CD4-positive, alpha-beta T cell treated with Interleukin-1 beta for 1 hour (primary cell): ENCODE measurements at places on chromosomes 7 and 10.

- DNase-seq: no peak
These were observed 91.8 kb upstream of the KLF14 start for GRCh38 chr7:130825819-130826218.

- no peak for DNase-seq
These were observed 621.0 kb downstream of the PARD3 start for GRCh38 chr10:34193931-34194626.

- DNase-seq: no peak
These were observed 124.1 kb downstream of the ZNF365 start for GRCh38 chr10:62498271-62498670.

- DNase-seq: peak; percentile 38
These were observed 68.0 kb downstream of the LANCL2 start for GRCh38 chr7:55432939-55433784.

GRCh38 chr10:777913-778479 is 88.5 kb upstream of the DIP2C start:
- DNase-seq: no peak

DNA sequence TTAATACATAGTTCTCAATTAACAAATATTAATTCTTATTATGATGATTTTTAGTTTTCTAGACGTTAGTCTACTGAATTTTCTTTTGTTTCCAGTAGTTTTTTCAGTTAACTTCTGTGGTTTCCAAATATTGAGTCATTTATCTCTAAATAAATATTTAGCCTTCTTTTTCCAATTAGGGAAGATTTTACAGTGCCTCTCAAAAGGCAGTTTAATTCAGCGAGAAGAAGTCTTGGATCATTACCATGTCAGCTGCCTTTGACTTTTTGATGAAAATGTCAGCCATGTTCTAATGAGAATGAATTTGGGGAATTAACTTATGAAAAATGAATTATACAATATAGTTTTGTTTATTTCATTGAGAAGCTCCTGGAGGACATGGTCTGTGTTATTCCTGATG is 90.0 kb downstream of the CDK14 start:
- DNase-seq: no peak

DNA sequence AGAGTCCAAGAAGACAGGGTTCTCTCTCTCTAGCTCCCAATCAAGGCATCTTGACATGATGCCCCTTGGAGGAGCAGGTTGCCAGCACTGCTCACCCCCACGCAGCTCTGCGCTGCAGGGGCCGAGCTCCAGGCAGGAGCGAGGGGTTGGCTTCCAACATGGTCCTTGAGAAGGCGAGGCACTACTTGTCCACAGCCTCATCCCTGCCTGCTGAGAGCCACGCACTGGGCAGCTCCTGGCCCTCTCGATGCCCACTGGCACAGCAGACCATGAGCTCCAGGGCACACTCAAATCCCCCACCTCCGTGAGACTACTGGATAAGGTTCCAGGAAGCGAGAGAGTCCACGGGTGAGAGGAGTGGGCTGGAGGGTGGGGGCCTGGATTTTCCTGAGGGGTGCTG is 31.1 kb downstream of the RAMP3 start:
- DNase-seq: no peak

- no peak for DNase-seq
These were observed 90.8 kb downstream of the SFMBT2 start for GRCh38 chr10:7320072-7320471.

DNA sequence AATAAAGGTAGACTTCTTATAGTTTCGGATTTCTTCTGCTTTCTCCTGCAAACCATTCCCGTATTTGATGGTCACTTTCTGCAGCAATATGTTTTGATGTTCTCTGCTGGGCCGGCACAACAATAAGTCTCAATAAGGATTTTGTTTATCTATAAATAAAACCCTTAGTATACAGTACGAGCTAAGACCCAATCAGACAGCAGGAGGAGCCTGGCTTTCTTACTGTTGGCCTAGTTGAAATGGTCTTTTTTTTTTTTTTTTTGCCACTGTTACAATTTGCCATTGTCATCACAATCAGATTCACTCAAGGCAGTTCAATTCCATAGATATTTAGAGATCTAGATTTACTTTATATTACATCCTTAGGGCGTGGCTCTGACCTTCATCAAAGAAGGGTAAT is 76.4 kb downstream of the PLXDC2 start:
- DNase-seq: no peak

GRCh38 chr7:34090816-34091215 is 185.5 kb downstream of the BMPER start:
- no peak for DNase-seq

DNA sequence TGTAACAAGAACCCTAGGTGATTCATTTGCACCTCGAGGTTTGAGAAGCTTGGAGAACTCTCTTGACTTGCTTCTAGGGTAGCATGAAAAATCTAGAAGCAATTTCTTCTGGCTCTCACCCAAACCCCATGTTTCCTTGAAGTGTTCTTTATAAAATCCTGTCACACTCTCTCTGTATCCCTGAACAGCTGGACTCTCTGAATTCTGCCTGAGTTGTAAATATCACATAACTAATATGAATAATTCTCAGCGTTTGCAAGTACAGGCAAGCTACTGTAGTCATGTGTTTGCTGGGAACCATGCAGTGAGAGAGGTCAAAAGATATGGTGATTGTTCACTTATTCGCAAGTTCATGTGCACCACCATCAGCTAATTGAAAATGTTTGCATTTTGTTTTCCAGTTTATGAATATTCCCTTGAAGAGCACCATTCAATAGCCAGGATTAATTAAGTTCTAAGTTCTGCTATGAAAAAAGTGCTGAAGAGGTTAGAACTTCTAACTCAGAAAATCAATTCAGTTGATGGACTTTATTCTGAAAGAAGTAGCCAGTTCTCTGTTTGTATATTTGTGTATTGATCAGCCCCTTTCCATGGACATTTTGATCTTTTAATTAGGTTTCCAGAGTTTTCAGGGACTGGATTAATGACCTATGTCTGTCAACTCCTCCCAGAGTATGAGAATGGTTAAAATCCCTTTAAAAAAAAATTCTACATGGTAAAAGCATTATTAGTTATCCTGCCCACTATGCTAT is 243.0 kb downstream of the PLXDC2 start:
- no peak for DNase-seq

GRCh38 chr7:137992104-137992549 is 9.8 kb downstream of the CREB3L2 start:
- DNase-seq: no peak

- DNase-seq: no peak
These were observed 65.8 kb downstream of the RHOBTB1 start for GRCh38 chr10:60878224-60878623.

- no peak for DNase-seq
These were observed 68.1 kb downstream of the LYZL1 start for GRCh38 chr10:29356931-29357330.

GRCh38 chr10:89609833-89610346 is 35.2 kb downstream of the PANK1 start:
- no peak for DNase-seq

- DNase-seq: no peak
These were observed 658 bp upstream of the PTPRN2 start for GRCh38 chr7:158588085-158588877.

DNA sequence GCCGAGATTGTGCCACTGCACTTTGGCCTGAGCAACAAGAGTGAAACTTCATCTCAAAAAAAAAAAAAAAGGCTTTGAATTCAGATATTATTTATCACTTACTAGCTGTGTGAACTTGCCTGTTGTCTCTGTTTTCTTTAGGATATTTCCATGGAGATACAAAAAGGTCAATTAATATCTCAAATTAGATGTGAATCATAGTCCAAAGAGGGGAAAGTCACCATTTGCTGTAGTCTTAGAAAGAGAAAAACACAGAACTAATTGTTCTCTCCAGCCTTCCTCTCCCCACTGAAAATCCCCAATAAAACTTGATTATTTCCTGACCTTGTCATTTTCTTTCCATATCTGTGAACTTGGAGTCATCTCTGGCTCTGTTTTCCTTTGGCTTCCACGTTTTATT is 21.2 kb downstream of the HEPACAM2 start:
- DNase-seq: no peak

GRCh38 chr7:19709249-19709578 is 377 bp upstream of the POLR1F start:
- no peak for DNase-seq

DNA sequence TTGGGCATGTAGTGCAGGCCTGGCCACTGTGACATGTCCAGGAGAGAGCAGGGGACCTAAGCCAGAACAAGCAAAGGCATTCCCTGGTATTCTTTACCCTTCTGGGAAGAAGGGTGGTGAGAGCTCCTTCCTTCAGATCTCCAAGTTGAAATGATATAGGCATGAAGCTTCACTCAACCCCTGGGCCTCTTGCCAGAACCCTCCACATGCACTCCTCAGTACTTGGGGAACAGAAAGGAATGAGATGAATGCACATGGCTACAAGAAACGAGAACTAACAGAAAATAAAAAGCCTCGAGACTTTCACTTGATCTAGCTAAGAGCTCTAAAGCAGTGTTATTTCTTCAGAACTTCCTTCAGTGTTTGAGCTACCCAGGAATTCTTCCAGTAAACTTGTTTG is 262.2 kb downstream of the ETV1 start:
- no peak for DNase-seq

GRCh38 chr7:124428781-124429180 is 336.8 kb downstream of the GPR37 start:
- DNase-seq: no peak

GRCh38 chr7:139739863-139740597 is 37.8 kb downstream of the HIPK2 start:
- DNase-seq: no peak

DNA sequence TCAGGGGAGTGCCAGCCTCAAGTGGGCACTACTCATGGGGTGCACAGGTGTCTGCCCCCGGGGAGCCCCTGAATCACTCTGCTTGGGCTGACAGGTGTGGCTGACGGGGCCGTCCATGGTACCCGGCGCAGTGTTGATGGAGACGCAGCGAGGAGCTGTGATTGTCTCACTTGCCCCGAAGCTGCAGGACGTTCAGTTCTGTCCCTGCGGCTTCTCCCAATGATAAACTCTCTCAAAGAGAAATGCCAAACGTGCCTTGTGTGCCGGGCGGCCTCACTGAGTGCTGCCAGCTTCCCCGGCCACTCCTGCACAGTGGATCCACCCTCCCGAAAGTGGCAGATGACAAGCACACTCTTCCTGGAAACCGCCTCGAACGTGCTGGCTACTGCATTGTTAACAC is 203.2 kb downstream of the DNAJB6 start:
- DNase-seq: no peak

GRCh38 chr7:120941064-120941463 is 9.5 kb upstream of the ING3 start:
- DNase-seq: peak; percentile 21

GRCh38 chr7:28627263-28627653 is 214.9 kb downstream of the CREB5 start:
- no peak for DNase-seq

DNA sequence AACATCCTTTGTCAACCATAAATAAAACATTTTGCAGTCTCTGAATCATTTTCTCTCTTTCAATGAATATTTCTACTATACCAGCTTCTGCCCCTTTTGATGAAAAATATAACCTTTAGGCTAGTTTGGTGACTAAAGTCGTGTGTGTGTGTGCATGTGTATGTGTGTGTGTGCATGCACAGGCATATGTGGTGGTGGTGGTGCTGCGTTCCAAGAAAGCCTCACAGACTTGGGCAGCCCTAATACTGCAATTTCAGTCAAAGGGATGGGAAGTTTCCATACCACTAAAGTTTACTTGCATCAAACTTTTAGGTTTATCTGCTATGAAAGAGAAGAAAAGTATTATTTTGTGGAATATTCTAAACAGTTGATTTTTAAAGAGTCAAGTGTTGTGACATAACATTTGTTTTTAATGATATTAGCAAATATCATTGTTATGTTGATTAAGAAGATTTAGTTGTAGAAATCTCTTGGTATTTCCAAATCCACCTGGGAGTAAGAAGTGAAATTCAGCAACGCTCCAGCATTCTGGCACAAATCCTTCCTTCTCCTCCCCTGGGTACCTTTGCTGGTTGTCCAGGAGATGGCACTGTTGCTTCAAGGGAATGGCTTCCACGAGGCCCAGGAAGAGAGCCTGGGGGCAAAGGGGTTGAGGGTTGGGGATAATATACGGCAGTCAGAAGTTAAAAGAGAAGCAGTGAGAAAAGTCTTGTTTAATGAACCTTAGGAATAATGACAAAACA is 41.5 kb downstream of the ASB4 start:
- no peak for DNase-seq

DNA sequence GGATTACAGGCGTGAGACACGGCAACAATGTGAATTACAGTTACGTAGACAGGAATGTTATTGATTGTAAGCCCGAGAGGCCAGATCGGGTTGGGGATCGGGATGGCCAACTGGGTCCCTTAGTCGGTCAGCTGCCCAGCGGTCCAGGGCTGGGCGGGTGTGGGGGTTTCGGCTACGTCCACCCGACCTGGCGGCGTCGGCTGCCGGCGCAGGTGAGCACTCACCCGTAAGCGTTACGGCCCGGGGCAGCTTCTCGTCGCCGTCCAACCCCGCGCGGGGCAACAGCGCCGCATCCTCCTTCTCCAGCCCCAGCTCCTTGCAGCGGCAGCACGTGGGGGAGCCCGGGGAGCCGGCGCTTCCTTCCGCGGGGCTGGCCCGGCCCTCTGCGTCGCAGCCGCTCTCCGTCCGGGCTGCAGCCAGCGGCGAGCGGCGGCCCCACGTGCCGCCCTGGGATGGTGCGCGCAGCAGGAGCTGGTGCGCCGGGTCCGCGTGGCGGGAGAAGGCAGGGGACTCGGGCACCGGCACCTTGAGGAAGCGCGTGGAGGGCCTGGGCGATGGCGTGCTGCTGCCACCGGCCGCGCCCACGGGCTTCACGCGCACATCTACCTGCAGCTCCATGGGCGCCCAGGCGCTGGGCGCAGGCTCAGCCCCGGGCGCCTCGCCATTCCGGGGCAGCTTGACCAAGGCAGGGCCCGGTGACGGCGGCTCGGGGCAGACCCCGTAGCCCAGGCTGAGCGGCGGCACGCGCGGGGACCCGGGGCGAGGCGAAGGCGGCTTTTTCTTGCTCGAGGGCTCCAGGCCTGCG is 609 bp downstream of the KLRG2 start:
- DNase-seq: no peak

GRCh38 chr10:122120008-122120744 is 131.2 kb downstream of the TACC2 start:
- no peak for DNase-seq

GRCh38 chr7:132291481-132291880 is 284.8 kb downstream of the PLXNA4 start:
- no peak for DNase-seq

- DNase-seq: no peak
These were observed 578.8 kb downstream of the NRG3 start for GRCh38 chr10:82453678-82454293.

GRCh38 chr10:75776738-75777504 is 345.5 kb downstream of the LRMDA start:
- DNase-seq: no peak

GRCh38 chr10:88932539-88933256 is 19.9 kb downstream of the ACTA2 start:
- DNase-seq: peak; percentile 59
